Glutamatergic neuron (in vitro differentiated cells): ENCODE measurements at places on chromosomes 2 and 18.

DNA sequence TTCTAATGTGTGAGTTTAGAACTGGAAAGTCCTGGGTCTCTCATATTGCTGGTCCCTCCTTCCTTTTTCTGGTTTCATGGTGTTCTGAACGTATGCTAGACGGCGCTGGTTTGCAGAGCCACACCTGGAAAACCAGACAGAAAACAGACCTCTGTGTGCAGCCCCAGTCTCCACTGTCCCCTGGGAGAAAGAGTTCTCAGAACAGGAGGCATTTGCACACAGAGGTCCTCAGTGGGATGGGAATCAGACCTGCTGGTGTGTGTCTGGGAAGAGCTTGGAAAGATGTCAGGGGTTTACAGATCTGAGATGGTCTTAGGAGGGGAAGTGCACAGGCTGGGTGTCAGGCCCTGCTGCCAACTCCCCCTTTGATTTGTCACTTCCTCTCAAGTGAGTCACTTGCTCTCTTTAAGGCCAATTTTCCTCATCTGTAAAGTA is 14.9 kb upstream of the MBP start:
- DNase-seq: no peak

GRCh38 chr2:240622531-240623235 is 2.6 kb upstream of the GPR35 start:
- DNase-seq: no peak

- DNase-seq: no peak
These were observed 58.8 kb downstream of the GPC1 start for GRCh38 chr2:240494194-240494793.

DNA sequence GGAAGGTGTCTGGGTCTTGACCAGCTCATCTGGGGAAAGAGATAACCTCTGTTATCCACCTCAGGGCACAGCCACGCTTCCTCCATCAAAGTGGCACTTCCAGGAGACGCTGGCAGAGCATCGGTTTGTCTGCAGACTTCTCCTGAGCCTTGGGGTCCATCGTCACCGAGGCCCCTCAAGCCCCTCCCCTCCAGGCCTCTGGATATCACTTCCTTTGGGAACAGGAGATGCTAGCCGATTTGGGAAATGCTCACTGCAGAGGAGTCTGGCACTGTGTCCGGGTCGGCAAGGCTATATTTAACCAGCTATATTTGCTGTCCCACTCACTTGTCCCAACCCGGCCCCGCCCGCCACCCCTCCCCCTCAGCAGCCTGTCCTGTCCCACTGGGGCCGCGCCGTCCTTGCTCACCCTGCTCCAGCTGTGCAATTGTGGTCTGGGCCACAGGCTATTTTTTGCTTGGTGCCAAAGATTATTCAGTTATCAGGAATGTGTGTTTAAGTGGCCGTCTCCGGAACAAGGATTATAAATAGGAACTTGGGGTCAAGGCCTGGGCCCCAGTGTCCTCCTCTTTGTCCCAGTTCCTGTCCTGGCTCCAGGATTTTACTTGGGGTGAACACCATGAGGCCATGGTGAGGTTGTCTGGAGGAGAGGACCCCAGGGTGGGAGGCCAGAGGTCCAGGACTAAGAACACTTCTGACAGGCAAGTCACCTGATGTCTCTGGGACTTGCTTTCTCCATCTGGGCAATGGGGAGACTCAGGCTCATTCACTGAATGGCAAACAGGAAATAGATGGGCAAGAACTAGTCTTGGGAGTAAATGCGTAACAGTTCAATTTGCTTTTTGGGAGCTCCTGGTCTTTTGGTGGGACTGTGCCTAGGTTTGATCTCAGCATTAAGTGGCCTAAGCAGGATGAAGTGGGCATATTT is 263.6 kb downstream of the DYSF start:
- DNase-seq: no peak

- no peak for DNase-seq
These were observed 330.5 kb downstream of the FIGN start for GRCh38 chr2:163405298-163405697.
